ENCODE measurements at places on chromosomes 12 and 14.

- DNase-seq: no peak
These were observed 1.8 kb upstream of the RCOR1 start for GRCh38 chr14:102590667-102591099.

DNA sequence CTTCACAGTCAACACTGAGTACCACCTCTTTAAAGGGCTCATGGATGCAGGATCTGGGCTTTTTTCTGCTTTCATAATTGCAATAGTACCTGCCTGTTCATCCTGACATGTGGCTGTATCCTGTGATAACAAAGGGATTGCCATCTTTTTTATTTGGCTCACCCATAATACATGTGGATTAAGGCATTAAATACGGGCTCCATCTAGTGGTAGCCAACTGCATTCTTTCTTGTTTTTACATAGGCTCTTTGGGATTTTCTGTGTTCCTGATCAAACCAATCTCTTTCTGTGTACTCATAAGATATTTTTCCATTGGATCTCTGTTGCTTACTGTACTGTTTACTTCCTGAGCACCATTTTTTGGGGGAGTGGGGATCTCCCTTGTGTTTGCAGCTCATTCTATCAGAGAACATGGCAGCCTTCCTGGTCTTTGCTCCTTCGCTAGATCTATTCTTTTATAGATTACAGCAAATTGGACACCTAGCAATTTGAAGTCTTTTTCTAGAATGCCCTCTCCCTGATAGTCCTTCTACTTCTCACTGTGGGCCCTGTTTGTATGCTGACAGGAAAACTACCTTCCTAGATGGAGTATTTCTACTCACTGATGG lies 723.4 kb upstream of the MDGA2 start:
- DNase-seq: no peak

DNA sequence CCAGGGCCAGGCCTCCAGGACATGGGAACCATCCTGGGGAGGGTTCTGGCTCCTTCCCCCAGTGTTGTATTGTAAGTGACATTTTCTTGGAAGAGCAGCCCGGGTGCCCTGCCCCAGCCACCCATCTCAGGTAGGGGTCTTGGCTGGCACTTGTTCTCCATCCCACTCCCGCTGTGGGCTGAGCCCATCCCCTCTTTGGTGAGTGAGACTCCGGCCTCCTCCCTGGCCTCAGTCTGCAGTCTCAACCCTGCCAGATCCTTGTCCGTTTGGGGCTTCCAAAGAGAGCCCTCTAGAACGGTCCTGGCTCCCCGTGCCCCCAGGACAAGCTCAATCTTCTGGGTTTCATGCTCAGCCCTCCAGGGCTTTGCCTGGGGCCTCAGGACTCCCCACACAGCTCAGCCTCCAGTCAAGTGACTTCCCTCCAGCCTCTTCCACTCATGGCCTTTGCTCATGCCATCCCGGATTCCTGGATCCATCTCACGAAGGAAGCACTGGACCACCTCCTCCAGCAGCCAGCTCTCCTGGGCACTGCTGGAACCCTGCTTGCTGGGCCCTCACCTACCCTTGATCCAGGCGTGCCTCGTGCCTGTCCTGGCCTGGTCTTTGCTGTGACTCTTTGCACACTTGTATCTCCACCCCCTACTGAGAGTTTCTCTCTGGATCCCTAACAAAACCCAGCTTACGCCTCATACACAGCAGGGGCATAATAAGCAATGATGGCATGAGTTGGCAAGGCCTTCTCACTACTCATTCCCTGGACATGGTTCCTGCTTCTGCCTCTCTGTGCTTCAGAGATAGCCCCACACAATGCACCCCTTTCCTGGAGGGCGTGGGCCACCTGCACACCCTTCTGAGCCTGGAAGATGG lies 297.4 kb upstream of the RTL1 start:
- DNase-seq: no peak

DNA sequence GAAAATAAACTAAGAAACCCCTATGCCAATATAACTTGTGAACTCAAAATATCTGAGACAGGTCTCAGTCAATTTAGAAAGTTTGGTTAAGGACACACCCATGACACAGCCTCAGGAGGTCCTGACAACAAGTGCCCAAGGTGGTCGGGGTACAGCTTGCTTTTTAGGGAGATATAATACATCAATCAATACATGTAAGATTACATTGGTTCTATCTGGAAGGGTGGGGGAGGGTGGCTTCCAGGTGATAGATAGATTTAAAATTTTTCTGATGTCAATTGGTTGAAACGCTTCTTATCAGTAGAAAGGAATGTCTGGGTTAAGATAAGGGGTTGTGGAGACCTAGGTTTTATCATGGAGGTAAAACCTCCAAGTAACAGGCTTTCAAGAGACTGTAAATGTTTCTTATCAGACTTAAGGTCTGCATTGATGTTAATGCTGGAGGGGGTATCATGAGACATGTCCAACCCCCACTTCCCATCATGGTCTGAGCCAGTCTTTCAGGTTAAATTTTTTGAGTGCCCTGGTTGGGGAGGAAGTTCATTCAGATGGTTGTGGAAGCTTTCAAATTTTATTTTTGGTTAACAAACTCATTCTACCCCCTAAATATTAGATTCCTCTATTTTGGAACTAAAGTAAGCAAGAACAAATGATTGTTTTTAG lies 82.0 kb upstream of the RASSF8 start:
- no peak for DNase-seq

- no peak for DNase-seq
These were observed 49.9 kb upstream of the FOXN3 start for GRCh38 chr14:89466944-89467343.

- no peak for DNase-seq
These were observed 96.7 kb downstream of the TRHDE start for GRCh38 chr12:72368719-72369422.

- no peak for DNase-seq
These were observed 276.2 kb downstream of the SSPN start for GRCh38 chr12:26471560-26471959.

- DNase-seq: no peak
These were observed 6.3 kb upstream of the ABHD12B start for GRCh38 chr14:50865391-50866076.

DNA sequence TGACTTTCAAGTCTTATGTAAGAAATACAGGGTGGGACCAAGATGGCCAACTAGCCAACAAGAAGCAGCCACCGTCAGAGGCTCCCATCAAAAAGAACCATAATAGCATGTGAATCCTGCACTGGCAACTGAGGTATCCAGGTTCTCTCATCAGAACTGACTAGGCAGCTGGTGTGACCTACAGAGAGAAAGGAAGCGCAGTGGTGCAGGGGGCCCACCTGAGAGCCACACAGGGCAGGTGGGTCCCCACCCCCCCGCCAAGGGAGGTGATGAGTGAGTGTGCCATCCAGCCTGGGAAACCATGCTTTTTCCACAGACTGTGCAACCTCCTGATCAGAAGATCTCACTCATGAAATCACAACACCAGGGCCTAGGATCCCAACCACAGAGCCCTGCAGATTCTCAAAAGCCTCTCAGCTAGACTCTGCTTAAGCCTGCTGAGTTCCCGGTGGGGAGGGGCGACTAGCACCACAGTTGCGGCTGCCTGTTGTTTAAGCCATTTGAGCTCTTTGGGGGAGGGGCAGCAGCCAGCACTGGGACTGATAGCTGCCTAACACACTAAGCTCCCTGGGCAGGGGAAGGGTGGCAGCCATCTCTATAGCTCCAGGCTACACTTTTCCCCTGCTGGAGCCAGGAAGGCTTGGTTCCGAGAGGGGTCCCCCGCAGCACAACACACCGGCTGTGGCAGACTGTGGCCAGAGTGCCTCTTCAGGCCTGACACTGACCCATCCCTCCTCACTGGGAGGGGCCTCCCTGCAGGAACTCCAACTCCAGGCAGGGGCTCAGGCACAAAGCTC lies 75.3 kb downstream of the GARIN6 start:
- no peak for DNase-seq

DNA sequence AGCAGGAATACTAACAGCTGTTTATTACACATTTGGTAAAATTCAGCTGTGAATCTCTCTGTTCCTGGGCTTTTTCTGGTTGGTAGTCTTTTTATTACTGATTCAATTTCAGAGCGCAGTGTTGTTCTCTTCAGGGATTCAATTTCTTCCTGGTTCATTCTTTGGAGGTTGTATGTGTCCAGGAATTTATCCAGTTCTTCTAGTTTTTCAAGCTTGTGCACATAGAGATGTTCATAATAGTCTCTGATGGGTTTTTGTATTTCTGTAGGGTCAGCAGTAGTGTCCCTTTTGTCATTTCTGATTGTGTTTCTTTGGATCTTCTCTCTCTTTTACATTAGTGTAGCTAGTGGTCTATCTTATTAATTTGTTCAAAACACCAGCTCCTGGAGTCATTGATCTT lies 9.1 kb upstream of the OR6C76 start:
- DNase-seq: no peak

- DNase-seq: no peak
These were observed 333.8 kb downstream of the PDZRN4 start for GRCh38 chr12:41521872-41522379.

GRCh38 chr14:67673451-67673850 lies 981 bp downstream of the VTI1B start:
- DNase-seq: no peak

- no peak for DNase-seq
These were observed 18.1 kb downstream of the WNK1 start for GRCh38 chr12:770479-770878.

GRCh38 chr14:61526405-61527312 lies 168.7 kb upstream of the HIF1A start:
- no peak for DNase-seq

- DNase-seq: no peak
These were observed 790 bp downstream of the NEDD1 start for GRCh38 chr12:96907671-96908422.

GRCh38 chr12:46364777-46365580 lies 7.6 kb downstream of the SLC38A2 start:
- no peak for DNase-seq

GRCh38 chr12:32478858-32479725 lies 79.7 kb downstream of the FGD4 start:
- DNase-seq: no peak

GRCh38 chr14:56874375-56874774 lies 64.1 kb upstream of the OTX2 start:
- no peak for DNase-seq

DNA sequence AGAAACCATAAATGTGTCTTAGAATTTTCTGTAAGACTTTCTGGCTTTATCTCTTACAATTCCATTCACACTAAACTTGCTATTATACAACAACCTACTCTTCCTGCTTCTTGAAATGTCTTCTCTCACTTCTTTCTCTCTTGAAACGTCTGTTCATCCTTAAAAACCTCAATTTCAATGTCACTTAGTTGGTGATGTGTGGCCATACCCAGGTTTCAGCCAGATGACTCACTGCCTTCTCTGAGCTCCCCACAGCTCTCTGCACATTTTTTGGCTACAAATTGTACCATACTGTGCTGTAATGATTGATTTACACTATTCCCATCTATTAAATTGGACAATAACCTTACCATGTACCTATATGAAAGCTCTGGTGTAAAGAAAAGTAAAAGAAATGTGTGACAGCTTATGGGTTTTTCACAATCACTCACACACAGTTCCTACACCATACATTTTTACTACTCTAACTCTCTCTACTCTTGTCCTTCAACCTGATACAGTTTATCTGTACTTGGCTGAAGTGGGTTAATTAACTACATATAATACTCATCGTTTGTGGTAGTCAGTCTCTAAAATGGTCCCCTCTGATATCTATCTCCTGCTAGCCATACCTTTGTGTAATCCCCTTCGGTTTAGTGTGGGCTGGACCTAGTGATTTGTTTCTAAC lies 222.1 kb downstream of the NELL2 start:
- DNase-seq: no peak

- DNase-seq: no peak
These were observed 336.4 kb upstream of the FBXO33 start for GRCh38 chr14:39768589-39768988.

DNA sequence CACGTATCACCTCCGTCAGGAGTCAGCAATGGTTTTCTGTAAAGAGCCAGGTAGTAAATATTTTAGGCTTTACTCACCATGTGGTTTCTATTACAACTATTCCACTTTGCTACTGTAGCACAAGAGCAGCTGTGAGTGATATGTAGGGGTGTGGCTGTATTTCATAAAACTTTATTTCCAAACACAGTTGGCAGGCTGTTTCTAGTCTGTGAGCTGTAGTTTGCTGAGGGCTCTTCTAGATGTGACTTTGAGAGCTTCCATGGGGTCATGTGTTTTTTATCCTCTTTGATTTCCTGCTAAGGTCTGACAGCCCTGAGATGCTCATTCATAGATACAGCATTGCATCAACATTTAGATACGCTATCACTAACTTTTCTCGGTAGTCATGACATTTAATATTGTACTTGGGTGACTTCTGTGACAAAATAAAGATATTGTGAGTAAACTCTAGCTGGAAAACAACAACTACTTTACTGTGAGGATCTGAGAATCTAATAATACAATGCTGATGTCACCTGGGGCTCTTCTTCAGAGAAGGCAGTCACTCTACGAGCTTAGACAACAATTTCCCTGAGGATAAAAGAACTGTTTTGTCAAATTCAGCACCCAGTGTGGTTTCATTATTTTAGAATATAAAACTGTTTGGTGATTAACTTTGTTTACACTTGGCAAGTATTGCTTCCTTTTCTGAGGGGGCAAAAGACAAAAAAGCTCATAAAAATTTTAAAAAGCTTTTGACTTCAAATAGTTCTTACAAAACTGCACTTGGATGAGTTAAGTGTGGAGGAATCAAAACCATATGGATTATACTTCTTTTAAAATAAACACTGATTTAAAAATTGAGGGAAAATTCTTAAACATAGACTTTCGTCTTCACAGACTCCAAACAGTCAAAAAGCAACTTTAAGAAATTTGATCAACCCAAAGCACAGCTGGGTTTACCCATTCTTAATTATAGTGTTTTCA lies 231.2 kb upstream of the DCN start:
- no peak for DNase-seq
